AG09319 (cell line): ENCODE measurements at places on chromosomes 2 and 18.

- no peak for DNase-seq
Measured at GRCh38 chr2:177574356-177574755, 181.8 kb downstream of the AGPS start.

GRCh38 chr2:96449174-96449573 is 56.0 kb downstream of the NEURL3 start:
- no peak for DNase-seq

DNA sequence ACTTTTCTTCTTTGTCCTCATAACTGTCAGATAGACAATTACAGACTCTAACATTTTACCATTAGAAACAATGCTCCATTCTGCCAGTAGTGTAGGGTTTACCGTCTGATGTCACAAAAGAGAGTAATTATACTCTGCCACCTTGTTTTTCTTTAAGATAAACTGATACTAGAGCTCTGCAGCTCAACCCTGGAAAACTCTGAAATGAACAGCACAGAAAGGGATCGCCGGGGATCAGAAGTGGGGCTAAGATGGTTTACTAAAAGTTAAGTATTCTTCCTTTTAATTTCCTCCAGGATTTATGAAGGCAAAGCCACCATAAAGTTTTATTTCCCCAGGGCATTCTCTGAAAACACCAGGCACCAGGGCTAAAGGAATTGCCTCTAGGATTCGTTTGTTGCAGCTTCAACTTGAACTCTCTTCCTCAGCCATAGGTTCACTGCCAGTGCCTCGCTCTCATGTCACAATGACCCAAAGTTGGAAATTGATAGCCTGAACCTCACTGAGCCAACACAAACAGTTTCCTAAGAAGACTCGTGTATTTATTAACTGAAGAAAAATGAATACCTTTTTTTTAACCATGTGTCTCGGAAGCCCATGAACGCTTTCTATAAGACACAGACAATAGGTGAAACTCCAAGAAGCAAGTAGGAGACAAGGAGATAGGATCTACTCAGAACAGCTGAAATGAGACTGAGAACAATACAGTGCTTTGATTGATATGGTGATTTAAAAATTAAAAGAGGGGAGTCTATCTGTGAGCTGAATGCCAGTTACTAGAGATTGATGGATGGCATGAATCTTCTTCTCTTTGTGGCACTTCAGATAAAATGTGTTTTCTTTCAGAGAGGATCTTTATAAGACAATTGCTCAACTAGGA is 121.5 kb upstream of the SPATS2L start:
- DNase-seq = no peak

DNA sequence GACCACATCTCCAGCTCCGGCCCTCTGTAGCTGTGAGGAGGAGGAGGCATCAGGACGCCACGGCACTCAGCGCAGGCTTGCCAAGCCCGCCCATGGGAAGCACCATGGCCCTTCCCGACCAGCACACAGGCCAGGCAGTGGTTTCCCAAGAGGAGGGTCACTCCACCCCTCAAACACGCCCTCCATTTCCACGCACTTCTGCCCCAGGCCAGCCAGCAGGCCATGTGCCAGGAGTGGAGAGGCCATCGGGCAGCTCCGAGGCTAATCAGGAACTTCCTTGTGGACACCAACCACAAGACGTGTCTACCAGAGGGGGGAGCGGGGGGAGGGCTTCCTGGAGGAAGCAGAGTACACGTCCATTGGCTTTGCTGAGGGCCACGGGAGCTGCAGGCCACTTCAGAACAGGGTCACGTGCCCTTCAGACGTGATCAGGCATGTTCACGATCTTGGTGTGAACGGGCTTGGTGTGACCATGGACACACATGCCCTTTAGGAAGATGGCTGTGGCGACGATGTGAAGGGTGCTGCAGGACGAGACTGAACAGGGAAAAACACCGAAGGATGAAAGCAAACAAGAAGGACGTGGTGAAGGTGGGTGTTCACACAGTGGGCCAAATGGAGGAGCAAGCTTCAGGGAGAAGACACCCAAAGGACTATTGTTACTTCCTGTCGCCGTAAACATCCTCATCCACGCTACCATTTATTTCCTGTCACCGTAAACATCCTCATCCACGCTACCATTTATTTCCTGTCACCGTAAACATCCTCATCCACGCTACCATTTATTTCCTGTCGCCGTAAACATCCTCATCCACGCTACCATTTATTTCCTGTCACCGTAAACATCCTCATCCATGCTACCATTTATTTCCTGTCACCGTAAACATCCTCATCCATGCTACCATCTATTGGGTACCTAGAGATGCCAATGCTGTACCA is 6.5 kb upstream of the MTERF4 start:
- DNase-seq = no peak

DNA sequence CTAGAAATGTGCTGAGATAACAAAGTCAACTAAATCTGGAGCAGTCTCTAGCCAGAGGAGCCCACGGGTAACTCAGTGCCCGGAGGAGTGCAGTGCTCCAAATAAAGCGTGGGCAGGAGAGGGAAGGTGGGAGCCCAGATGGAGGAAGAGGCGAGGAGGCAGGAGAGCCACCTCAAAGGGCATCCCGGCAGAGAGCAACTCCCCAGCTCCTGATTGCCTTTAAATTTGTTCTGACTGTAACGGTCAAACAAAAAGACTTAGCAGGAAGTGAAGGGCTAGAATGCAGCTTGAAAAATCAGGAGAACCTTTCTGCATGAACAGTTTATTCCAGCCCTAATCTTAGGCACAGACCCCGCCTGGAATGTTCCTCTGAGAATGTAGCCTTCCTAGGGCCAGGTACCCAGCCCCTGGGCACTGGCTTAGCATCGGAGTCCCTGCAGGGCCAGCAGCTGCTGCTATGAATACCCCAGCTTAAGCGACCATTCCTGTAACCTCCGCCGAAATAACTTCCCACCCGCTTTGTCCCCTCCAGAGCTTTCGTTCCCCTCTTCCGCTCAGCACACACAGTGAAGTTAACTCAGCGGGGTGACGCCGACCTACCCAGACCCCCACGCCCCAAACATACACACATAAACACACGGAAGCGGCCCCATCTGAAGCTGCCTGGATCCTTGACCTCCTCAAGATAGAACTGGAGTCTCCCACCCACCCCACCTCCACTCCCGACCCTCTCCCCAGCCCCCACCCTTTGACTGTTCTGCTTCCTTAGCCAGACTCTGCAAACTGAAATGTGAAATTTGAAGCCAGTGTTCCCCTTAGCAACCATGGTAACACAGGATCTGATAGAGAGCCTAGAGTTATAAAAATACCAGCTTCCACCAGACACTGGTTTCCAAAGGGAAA is 123.2 kb downstream of the SMAD7 start:
- DNase-seq = peak; percentile 40

- no peak for DNase-seq
Measured at GRCh38 chr2:171771463-171771862, 84.2 kb downstream of the DYNC1I2 start.

- no peak for DNase-seq
Measured at GRCh38 chr2:20168727-20169696, 55.9 kb downstream of the SDC1 start.

- no peak for DNase-seq
Measured at GRCh38 chr18:37402735-37403099, 162.9 kb downstream of the CELF4 start.

DNA sequence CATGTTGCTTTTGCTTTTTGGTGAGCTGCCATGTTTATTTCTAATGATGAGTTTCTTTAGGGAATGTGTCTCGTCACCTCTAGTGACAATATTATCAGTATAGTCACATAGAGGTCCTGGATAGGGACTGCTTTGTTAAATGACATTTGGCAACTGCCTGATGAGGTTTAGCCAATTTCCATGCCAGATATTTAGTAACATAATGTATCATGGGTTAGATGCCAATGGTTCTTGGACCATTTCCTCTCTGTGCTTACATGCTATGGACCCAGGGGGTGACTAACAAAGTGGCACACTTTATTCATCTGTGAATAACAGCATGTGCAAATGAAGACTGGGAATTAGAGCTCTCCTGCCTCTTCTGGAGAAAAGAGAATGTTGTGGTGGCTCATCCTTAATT is 56.2 kb upstream of the RAB27B start:
- DNase-seq = no peak

GRCh38 chr2:188478724-188479123 is 187.1 kb downstream of the GULP1 start:
- no peak for DNase-seq

GRCh38 chr2:214079032-214079431 is 331.8 kb upstream of the VWC2L start:
- DNase-seq = no peak

DNA sequence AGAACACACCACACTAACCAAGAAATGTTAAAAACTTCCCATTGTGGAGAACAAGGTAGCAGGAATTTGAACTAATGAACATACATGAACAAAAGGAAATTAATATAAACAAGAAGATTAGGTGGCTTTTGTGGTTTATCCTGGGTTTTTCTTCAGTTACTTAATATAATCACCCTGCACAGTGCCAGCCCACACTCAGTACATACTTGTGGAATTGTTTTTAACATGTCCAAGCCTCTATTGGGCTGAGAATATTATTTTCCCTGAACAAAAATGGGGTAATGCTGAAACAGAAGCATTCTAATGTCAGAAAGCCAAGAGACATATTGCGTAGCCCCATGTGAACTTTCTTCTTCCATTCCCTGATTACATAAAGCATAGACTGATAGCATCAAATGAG is 202.8 kb downstream of the DNER start:
- DNase-seq = no peak

DNA sequence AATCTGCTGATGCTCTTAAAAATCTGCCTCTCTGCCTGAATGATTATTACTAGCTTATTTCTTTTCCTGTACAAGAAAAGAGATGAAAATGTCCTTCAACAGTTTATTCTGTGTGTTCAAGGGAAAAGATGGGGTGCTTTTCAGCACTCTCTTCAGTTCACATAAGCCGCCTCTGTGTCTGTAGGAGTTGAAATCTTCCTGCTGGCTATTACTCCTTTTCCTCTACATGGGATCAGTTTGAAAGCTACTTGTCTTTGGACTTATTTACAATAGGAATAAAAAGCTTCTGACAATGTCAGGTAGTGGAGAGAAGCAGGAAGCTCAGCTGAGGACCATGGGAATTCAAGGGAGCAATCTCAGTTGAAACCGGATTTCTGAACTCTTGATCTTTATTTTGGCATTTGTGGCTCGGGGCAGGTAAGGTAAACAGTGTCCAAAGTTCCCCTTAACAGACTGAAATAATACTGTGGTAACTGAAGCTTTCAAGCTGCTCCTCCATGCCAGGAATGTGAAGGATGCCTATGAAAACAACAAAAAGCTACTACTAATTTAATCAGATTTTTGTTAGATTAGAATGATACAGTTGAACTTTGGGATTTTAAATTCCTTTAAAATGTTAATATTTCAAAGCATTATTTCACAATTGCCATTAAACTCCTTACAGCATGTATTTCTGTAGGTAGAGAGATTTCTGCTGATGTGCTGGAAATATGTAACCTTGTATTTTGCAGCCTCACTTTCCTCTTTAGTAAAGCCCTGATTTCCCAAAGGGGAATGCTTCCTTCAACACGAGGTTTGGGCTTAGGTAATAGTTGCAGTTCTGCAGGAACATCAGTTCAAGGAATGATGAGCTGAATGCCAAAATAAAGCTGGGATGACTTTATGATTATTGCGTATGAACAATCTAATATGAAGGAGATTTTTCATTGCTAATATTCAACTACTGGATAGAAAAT is 43.6 kb downstream of the MAPRE2 start:
- no peak for DNase-seq

- DNase-seq = no peak
Measured at GRCh38 chr2:110675679-110676078, 2.2 kb downstream of the BUB1 start.

- no peak for DNase-seq
Measured at GRCh38 chr2:10080536-10081304, 509 bp upstream of the CYS1 start.

GRCh38 chr2:20334605-20335203 is 15.9 kb downstream of the PUM2 start:
- no peak for DNase-seq

DNA sequence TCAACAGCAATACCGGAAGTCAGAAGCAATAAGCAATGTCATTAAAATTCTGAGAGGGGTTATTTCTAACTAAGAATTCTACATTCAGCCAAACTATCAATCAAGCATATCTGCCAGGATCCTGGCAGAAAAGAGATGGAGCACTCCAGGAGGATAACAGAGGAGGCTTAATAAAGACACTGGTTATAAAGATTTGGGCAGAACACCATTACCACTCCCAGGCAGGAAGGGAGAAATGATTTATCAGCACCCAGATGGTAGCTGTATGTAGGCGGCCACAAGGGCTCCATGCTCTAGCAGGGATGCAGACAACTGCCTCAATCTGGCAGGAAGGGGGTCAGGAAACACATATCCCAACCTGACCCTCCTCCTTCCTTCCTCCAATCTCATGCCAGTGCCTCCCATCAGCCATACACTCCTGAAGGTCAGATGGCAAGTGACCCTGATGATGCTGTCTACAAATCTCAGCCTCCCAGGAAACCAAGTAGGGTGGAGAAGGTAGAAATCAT is 20.5 kb upstream of the TNFAIP6 start:
- DNase-seq = no peak

DNA sequence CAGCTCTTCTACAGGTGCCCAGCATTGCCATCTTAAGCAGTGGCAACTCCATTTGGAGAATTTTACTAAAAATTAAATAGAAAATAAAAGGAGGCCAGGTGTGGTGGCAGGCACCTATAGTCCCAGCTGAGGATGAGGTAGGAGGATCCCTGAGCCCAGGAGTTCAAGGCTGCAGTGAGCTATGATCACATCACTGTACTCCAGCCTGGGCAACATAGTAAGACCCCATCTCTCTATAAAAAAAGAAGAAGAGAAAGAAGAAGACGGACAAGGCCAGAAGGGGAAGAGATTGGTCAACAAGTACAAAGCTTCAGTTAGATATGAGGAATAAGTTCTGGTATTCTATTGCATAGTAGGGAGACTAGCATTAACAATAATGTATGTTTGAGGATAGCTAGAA is 21.7 kb upstream of the HNRNPA3 start:
- no peak for DNase-seq

- DNase-seq = no peak
Measured at GRCh38 chr18:77870199-77870598, 620.6 kb downstream of the GALR1 start.

- no peak for DNase-seq
Measured at GRCh38 chr18:1627494-1627893, 722.8 kb downstream of the ADCYAP1 start.

DNA sequence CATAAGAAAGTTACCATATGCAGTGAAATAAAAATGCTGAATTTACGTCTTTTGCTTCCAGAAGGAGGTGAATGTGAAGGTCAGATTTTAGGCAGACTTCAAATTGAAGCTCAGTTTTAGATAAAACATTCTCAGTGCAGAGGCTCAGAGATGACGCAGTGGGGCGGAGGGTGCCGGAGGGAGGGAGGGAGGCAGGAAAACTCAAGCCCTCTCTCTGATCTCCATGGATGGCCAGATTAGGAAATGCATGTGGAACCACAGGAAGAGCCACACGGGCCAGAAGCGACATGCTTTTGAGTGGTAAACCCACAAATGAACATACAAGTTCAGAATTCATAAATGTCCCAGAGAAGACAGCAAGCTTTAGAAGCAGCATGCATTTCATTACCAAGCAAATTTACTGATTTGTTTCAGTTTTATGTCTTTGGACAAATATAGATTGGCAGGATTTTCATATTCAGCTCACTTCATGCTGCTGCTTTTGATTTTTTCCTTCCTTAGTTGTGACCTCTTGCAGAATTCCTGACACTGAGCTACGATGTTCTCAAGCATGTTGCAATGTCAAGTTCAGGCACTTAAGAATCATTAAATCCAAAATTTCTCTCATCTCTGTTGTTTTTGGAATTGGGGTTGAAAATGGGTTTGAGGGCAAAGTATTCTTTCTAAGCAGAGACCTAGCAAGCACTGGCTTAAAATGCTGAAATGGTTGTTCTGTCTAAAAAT is 29.7 kb upstream of the APCDD1 start:
- no peak for DNase-seq
